ENCODE measurements at places on chromosomes 16 and 17. TPM values are rescaled to one million over a fixed set of nuclear protein-coding genes. Genes with fewer than 3 reads are reported as not detected.

GRCh38 chr16:53111078-53111791 lies 56.4 kb downstream of the CHD9 start:
- no peak for DNase-seq

GRCh38 chr16:1785846-1786170 lies 3.0 kb downstream of the NUBP2 start:
- no peak for DNase-seq

GRCh38 chr17:27558842-27559505 lies 72.0 kb upstream of the LGALS9 start:
- no peak for DNase-seq

GRCh38 chr16:88787579-88788314 lies 2.7 kb upstream of the PIEZO1 start:
- no peak for DNase-seq

ZNF213 gene
- total RNA-seq, result 16.3 TPM

DNA sequence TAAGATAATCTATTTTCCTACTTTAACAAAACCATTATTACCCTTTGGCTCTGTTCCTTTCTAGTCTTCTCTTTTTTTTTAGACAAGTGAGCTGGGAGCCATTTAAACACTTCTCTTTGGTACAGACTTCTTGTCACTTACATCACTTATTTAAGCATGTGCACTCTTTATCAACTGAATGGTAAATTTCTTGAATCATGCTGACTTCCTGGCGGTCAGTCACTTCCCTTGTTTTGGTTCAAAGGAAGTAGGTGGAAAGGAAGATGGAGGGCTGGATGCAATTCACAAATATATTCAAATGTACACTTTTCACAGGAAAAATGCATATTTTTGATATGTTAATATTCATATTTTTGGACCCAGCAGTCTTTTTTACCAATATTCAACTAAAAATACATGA lies 97.1 kb downstream of the ITFG1 start:
- no peak for DNase-seq

DNA sequence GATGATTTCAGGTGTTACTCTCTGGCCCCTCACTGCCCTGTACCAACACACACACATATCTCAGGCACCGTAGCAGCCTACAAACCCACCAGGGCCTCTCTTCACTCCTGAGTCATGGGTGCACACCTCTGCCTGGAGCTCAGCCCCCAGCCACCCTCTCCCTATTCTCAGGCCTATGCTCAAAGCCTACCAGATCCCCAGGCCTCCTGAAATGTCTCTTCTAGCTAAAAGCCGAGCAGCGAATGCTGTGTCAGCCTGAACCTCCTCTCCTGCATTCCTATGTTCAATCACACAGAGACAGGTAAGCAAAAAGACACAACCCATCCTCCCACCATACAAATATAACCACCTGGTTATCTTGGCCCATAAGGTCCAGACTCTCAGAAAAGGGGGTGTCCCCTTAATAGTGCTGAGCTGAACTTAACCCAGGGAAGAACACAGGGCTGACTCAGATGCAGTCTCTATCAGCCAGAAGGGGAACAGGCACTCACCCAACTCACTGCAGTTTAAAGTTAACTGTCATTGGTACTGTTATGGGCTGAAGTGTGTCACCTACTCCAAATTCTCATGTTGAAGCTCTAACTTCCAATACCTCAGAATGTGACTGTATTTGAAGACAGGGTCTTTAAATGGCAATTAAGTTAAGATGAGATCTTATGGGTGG lies 62.0 kb upstream of the TEKT3 start:
- no peak for DNase-seq

DNA sequence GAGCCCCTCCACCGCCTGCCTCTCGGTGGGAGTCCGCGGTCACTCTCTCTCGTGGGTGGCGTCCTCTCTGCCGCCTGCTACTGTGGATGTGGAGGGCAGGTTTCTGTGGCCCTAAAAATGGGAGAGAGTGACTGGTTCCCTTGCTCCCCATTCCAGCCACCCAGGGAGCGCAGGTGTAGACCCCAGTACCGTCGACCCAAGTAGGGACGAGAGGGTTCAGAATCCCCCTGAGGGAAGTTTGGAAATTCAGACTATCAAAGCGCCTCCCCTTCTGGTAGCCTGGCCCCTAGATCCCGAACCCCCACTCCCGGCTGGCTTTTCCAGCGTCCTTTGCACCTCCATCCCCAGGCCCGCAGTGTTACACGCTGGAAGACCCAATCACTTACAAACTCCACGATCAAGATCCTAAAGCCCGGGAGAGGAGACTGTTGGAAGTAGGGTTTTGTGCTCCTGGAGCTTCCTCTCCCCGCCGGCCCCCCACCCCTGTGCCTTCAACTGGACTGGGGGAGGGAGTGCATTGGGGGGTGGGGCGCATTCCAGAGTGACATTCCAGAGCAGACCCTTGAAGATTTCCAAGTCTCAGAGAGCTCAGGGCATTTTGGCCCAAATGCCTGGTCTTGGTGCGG lies 991 bp downstream of the GPRC5C start:
- no peak for DNase-seq

LRRC45 gene
- 15.4 TPM for total RNA-seq

- no peak for DNase-seq
Observed at GRCh38 chr16:63744077-63744874, 1377.6 kb downstream of the CDH11 start.

DNA sequence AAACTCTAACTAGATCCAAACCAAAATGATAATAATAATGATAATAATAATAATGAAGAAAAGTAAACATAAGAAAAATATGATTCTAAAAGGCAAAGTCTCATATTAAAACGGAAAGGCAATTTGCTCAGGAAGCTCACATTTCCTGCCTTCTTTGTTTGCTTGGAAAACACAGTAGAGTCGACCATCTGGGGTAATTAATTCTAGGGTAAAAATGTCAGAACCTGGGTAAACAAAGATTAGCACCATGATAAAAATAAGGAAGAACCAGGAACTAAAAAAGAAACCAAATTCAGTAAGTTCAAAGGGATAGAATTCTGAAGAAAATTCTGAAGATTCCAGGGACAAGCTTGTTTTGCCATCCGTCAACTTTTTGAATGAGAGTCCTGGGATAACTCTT lies 16.2 kb downstream of the KRABD2 start:
- no peak for DNase-seq

C16orf54 gene
- total RNA-seq, result 23.7 TPM

- DNase-seq, result peak; percentile 26
Observed at GRCh38 chr17:2929881-2930533, 133.4 kb downstream of the OR1D5 start.

GRCh38 chr16:89406277-89406888 lies 84.0 kb downstream of the ANKRD11 start:
- DNase-seq, result no peak

GRCh38 chr17:70857351-70857750 lies 688.0 kb downstream of the KCNJ2 start:
- DNase-seq, result no peak

FBXL16 gene
- 8.8 TPM for total RNA-seq

DNA sequence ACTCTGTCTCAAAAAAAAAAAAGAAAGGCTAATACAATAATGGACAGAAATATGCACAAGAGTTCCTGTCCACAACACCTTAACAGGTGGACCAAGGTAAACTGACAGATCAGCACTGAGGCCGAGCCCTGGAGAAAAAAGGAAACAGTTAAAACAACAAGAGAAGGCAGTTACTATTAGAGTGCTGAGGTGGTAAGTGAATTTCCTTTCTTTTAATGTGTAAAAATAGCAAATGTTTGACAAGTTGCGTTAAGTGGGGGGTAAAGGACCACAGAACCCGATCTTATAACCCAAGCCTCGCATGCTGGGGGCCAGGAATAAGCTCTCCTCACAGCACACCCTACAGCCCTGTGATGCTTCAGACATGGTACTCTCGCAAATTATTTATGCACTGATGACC lies 24.8 kb downstream of the TXNDC11 start:
- no peak for DNase-seq

NTN1 gene
- total RNA-seq, result 1.5 TPM
